ENCODE measurements at places on chromosomes 4 and X. TPM values are rescaled to one million over a fixed set of nuclear protein-coding genes. Genes with fewer than 3 reads are reported as not detected.

- DNase-seq: no peak
Observed at GRCh38 chrX:38879631-38880220, 78.5 kb downstream of the MID1IP1 start.

DNA sequence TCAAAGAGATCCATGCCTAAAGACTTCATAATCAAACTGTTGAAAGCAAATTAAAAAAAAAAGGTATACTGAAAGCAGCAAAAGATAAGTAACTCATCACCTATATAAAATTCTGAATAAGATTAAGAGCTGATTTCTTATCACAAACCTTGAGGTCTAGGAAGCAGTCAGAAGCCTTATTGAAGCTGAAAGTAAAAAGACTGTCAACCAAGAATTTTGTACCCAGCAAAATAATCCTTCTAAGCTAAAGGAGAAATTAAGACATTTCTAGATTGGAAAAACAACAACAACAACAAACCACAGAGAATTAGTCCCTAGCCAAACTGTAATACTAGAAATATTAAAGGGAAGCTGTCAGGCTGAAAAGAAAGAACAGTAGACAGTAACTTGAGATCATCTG, 622.9 kb downstream of the PCDH7 start:
- no peak for DNase-seq

- no peak for DNase-seq
Observed at GRCh38 chr4:100823066-100823992, 305.5 kb upstream of the EMCN start.

DNA sequence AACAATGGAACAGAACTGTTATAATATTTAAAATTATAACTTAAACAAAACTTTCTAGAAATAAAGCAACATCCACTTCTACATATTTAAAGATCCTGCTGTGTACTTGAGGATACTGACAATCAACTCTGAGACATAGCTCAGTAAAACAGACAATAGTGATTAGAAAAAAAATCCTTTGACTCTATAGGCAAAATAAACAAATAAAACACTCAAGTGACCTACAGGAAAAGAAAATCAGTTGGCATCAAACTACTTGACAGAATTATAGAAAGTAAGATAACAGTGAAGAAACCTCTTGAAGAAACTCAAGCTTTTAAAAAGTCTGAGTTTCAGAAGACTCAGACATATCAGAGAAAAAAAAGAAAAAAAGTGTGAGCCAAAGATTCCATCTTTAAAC, 55.9 kb upstream of the THOC2 start:
- no peak for DNase-seq

DNA sequence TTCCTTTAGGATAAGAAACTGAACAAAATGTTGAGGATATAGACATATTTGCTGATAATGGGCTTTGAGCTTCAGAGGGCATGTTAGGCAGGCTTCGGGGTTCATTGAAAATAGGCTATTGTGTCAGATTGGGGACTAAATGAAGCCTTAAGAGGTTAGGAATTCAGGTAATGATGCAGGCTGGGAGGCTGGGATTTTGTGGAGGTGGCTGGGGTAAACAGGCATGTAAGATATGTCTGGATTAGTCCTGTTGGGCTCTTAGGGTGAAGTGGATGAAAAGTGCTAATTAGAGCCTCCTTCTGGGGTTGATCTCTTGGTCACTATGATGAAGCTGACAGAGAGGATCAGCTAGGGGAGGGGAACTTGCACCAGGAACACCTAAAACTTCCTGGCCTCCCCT, 80.2 kb upstream of the ESX1 start:
- DNase-seq: no peak

GRCh38 chrX:3250966-3251365, 95.5 kb downstream of the MXRA5 start:
- no peak for DNase-seq

DNA sequence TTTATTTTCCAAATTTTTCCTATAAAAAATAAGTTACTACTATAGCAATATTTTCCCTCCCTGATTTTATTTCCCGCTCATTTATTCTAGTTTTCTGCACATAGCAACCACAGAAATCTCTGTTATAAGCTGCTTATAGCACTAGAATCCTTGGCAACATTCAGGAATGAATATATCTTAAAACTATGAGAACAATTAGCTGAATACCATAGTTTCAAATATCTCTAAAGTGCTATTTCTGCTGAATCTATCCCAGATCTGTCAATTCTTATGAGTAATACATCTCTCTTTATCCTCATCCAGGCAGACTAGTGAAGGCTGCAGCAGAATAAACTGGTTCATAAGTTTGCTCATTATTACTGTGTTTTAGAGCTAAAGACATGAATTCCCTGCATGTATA, 622.9 kb upstream of the DIPK2B start:
- DNase-seq: no peak

- peak; percentile 72 for DNase-seq
Observed at GRCh38 chrX:96407072-96407471, 277.6 kb upstream of the DIAPH2 start.

GRCh38 chr4:56739066-56739777, 58.1 kb upstream of the HOPX start:
- no peak for DNase-seq

- no peak for DNase-seq
Observed at GRCh38 chrX:10314530-10315104, 157.8 kb downstream of the CLCN4 start.

GRCh38 chr4:38161208-38162113, 201.3 kb downstream of the PTTG2 start:
- DNase-seq: no peak

GRCh38 chrX:131802836-131803626, 220.1 kb upstream of the STK26 start:
- DNase-seq: no peak

GRCh38 chr4:8592366-8593263, at the start of gene CPZ:
CPZ (plus strand) TSS chr4:8592765; CDS start chr4:8592834, 69 bp downstream.
- DNase-seq: no peak

DNA sequence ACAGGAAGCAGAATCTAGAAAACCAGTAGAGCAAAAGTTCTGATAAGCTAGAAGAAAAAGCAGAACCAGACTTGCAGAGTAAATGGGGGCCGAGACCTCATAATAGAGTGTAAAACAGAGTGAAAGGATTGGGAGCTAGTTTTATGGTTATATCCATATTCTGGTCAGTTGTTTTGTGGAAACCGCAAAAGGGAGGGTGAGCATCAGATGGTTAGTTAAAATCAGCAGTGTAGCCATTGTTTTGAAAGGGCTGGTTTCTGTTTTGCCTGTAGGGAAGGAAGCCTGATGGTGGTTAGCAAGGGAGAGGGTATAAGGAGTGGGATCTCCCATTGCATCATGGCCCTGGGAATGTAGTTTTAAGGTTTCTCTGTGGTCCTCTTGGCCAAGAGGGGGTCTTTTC, 17.2 kb upstream of the CCNI start:
- DNase-seq: no peak

- DNase-seq: no peak
Observed at GRCh38 chr4:115906428-115906827, 793.0 kb upstream of the NDST4 start.

DNA sequence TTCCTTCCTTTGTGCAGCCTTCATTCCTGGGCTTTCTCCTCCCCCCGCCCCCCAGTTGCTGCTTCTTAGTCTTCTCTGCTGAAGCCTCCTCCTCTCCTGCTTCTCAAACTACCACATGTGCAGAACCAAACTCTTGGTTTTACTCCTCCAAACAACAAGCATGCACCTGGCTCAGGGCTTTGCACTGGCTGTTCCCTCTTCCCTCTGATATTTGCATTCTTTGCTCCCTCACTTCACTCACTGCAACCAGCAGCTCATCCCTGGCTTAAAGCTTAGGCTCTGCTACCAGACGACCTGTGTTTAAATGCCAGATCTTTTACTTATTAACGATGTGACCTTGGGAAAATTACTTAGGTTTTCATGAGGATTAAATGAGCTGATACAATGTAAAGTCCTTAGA, 51.4 kb downstream of the MED28 start:
- no peak for DNase-seq

DNA sequence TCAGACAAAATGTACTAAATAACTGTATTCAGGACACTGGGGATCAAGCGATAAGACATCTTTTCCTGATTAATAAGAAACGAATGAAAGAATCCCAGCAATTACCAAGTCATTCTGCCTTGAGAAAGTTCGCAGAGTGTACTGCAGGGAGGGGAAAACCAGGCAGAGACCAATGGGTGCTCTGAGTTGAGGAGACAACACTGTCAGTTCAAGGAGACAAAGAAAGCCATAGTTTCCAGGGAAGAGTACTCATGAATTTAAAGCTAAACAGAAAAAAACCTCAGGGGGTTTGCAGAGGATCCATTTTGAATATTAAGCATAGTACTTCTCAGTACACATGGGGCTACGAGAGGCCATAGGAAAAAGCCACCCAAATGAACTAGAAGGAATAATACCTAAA, 573.0 kb downstream of the KCTD8 start:
- no peak for DNase-seq

- no peak for DNase-seq
Observed at GRCh38 chr4:76554630-76555029, 119.6 kb downstream of the SHROOM3 start.

GRCh38 chr4:150784305-150784704, 202.4 kb downstream of the MAB21L2 start:
- DNase-seq: no peak

DNA sequence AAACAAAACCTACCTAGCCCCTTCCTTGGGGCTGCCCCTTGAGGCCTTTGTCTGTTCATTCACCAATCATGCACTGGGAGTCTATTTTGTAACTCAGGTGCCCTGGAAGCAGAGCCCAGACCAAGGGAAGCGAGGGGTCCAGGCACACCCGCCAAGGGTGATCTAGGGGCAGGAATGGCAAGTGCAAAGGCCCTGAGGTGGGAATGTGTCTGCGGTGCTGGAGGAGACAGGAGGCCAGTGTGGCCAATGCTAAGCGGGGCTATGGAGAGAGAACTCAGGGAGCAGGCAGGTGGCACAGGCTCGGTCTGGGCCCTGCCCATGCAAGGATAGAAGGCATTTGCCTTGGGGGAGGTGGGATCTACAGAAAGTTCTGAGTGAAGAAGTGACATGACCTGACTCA, 3.5 kb upstream of the SH3BP2 start:
- peak; percentile 43 for DNase-seq

- peak; percentile 83 for DNase-seq
Observed at GRCh38 chr4:110516106-110516922, 40.4 kb downstream of the ENPEP start.

- DNase-seq: no peak
Observed at GRCh38 chrX:44997888-44998287, 124.9 kb downstream of the KDM6A start.

DNA sequence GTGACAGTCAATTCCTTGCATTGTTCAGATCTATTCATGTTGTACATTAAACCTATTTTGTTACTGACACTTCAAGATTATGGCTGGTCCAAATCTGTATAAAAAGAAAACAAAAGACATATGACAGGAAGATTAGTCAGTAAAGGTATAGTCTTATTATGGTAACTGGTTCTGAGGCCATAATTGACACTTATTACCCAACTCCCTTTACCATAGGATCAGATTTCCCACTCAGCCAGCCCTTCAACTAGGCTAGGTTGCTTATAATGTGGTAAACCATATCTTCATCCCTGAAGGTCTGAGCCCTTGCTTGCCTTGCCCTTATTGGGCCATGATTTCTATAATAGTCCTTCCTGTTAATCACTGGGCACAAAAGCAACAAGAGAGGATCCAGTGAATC, 289.6 kb downstream of the CXXC4 start:
- no peak for DNase-seq

GRCh38 chr4:153564630-153565525, 98.7 kb downstream of the TMEM131L start:
- peak; percentile 82 for DNase-seq

DNA sequence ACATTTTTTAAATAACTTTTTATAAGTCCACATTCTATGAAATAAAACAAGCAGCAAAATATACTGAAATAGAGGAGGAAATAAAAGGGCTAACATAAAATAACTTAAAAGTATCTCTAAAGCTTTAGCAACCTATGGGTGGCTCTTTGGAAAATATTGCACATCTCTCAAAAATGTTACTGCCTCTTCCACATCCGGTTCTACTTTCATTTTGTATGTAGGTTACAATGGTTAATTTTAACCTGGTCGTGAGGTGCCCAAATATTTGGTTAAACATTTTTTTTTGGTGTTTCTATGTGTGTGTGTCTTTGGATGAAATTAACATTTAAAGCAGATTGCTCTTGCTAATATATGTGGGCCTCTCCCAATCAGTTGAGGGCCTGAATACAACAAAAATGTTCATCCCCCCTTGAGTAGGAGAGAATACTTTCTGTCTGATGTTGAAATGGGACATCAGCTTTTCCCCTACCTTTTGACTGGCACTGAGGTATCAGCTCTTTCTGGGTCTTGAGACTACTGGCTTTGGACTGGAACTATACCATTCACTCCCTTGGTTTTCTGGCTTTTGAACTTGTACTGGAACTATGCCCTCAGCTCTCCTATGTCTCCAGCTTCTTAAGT, 353.0 kb downstream of the ADAM29 start:
- DNase-seq: no peak

DNA sequence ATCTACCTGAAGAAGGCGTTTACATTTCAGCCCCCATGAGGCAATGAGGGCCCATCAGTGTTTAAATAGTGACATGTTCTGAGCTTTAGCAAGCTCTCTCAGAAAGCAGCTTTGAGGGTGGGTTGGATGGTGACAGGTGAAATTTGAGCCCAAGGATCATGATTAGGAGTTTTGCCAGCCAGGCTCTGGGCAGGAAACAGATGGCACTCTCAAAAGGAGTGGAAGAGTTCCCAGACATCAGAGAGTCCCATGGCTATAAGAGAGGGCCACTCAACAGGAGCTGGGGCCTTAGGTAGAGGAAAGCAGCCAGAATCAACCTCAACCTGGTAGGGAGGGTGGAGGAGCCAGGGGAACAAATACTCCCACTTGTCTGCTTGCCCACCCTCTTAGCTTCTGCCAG, 499.8 kb downstream of the MID1IP1 start:
- DNase-seq: no peak

GRCh38 chr4:95013236-95013635, 255.5 kb downstream of the BMPR1B start:
- DNase-seq: no peak

AMBN gene
- not detected for total RNA-seq

C4orf51 gene
- total RNA-seq: not detected

MCF2 gene
- total RNA-seq: 0.20 TPM

ADH7 gene
- not detected for total RNA-seq

RNF212 gene
- total RNA-seq: 0.25 TPM

ARL9 gene
- total RNA-seq: 0.13 TPM

ZFP42 gene
- 0.15 TPM for total RNA-seq

NMU gene
- 0.65 TPM for total RNA-seq

HSFX3 gene
- not detected for total RNA-seq

ESX1 gene
- total RNA-seq: not detected

CT45A2 gene
- total RNA-seq: not detected

PCDH7 gene
- 1.5 TPM for total RNA-seq

CCDC110 gene
- 0.30 TPM for total RNA-seq

MXRA5 gene
- total RNA-seq: 0.91 TPM

TKTL2 gene
- not detected for total RNA-seq

ADAD1 gene
- not detected for total RNA-seq
